ENCODE measurements at places on chromosomes 13 and 19. TPM values are rescaled to one million over a fixed set of nuclear protein-coding genes. Genes with fewer than 3 reads are reported as not detected.

Gene ACP7
- total RNA-seq = not detected

Gene VSTM2B
- not detected for total RNA-seq

Gene ZNF549
- total RNA-seq = 5.3 TPM

Gene PNMA8C
- not detected for total RNA-seq

- peak overlapping the region; percentile 100 for H3K27ac ChIP-seq
- peak overlapping the region; percentile 89 for H3K4me3 ChIP-seq
- DNase-seq = peak; percentile 22
- H3K27me3 ChIP-seq = no peaks in the 10 kb centered on the region
Observed at GRCh38 chr19:41265395-41266153, 1.4 kb downstream of the HNRNPUL1 start.

- H3K4me3 ChIP-seq = no peak overlapping the region
- H3K4me1 ChIP-seq = peaks cover 9% of the 10 kb centered on the region
- peaks cover 23% of the 10 kb centered on the region for H3K36me3 ChIP-seq
- no peaks in the 10 kb centered on the region for H3K27me3 ChIP-seq
- DNase-seq = no peak
- H3K27ac ChIP-seq = no peak overlapping the region
Observed at GRCh38 chr13:98838776-98839175, 86.3 kb upstream of the SLC15A1 start.

DNA sequence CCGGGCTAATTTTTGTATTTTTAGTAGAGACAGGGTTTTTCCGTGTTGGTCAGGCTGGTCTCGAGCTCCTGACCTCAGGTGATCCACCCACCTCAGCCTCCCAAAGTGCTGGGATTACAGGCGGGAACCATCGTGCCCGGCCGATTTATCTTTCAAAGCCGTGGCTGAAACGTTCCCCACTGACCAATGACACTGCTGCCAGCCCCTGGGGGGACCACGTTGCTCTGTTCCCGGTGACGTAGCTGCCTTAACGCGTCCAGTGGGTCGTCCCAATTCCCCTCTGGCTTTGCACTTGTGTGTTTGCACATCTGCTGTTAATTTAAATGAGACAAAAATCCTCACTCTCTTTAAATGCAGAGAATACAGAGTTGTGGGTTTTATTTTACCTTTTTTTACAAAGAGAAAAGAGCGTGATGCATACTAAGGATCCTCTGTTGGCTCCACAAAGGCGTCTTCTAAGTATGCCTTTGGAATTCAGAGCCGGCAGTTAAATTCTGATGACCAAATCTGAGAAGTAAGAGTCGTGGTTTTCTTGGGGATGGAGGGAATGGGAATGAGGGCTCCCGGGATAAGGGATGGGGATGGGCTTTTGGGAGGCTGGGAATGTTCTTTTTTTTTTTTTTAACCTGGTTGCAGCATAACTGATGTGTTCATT lies 18.6 kb upstream of the LMTK3 start:
- H3K4me1 ChIP-seq = no peaks in the 10 kb centered on the region
- no peak overlapping the region for H3K4me3 ChIP-seq
- H3K36me3 ChIP-seq = no peaks in the 10 kb centered on the region

DNA sequence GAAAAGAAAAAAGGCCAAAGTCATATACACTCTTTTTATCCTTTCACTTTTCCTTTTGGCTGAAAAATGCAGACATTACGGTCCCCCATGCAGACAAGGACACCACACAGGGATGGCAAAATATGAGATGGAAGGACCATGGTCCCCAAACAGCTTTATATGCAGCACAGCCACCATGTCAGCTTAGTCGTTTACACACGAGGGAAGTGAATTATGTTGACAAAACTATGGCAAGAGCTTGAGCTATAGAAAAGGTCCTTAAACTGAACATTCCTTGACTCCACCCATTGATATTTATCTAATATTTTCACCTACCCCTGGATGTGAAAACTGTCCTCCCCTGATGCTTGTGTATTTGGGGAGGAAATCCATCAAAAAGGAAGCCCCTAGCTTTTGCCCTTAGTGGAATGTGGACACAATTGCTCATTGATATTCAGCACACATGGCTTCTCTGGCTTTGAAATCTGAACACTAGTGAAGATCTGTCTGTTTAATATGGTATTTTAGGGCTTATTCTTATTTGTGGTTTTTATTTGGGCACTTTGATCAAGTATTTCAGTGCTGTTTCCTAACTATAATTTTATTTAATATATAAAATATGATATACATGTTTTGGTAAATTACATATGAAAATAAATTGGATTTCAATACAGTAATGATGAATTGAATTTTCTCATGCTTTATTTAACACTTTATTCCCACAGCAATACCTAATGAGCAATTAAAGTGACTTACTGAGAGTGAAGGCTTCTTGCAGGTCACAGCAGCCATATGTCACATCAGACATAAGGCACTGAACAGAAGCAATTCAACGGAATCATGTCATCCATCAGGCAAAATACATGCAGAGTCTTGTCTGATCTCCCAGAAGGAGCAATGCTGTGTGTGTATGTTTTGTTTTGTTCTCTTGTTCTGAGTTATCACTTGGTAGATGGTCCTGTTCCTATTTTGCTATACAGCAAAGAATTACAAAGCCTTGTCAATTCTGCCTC lies 6.8 kb upstream of the GTF2F2 start:
- no peaks in the 10 kb centered on the region for H3K27me3 ChIP-seq
- H3K4me1 ChIP-seq = peaks cover 8% of the 10 kb centered on the region
- DNase-seq = no peak
- no peak overlapping the region for H3K27ac ChIP-seq

DNA sequence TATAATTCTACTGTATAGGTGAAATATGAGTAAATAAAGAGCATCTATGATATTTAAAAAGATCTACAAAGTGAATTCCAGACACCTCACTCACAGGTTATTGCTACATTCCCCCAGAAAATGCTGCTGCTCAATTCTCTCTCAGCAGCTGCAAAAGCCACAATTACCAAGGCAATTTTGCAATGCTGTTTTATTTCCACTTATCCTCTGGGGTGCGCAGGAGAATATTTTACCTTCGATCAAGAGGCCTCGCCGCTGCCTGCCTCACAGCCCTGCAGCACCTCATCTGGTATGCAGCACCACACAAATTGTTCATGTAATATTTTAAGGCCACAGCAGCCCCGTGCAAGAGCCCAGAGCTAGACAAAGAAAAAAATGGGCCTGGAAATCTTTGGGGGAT lies 333.2 kb downstream of the DNAJC15 start:
- DNase-seq = peak; percentile 6
- no peaks in the 10 kb centered on the region for H3K36me3 ChIP-seq
- no peaks in the 10 kb centered on the region for H3K27me3 ChIP-seq
- H3K4me1 ChIP-seq = no peaks in the 10 kb centered on the region
- H3K4me3 ChIP-seq = no peak overlapping the region

- peak; percentile 27 for DNase-seq
- peaks cover 58% of the 10 kb centered on the region for H3K27me3 ChIP-seq
- no peak overlapping the region for H3K4me3 ChIP-seq
- no peaks in the 10 kb centered on the region for H3K4me1 ChIP-seq
Observed at GRCh38 chr19:41612483-41612882, 14.4 kb downstream of the CEACAM4 start.

DNA sequence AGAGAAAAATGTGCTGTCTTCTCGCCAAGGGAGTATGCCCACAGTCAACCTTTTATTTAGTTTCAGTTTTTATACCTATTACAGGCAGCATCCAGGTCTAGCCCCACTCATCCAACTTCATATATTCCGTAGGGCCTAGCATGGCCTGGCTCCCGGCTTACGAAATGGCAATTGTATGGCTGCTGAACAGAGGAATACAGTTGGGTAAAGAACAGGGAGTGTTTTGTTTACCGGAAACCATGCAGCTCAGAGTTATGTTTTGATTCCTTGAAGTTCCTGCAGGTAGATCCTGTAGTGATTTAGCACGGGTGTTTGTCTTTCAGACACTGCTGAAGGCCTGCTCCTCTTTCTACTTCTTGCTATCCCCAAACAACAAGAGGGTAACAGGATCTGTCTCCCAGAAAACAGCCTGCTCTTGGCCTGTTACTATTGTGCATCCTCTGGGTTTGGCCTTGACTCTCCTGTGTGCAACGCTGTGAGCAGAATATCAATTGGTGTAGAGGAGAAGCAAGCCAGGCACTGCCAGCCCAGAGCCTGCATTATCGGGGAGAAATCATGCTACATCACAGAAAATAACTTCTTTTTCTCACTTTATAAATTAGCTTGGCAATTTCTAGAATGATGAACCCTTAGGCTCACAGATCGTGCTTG lies 32.4 kb downstream of the OLFM4 start:
- no peak overlapping the region for H3K27ac ChIP-seq
- H3K36me3 ChIP-seq = no peaks in the 10 kb centered on the region
- no peaks in the 10 kb centered on the region for H3K4me1 ChIP-seq
- no peak overlapping the region for H3K4me3 ChIP-seq

- H3K4me3 ChIP-seq = no peak overlapping the region
- H3K27ac ChIP-seq = no peak overlapping the region
- peaks cover 19% of the 10 kb centered on the region for H3K36me3 ChIP-seq
- H3K27me3 ChIP-seq = no peaks in the 10 kb centered on the region
Observed at GRCh38 chr13:32659736-32660135, 73.5 kb downstream of the PDS5B start.

GRCh38 chr13:61086087-61086486 lies 329.6 kb downstream of the PCDH20 start:
- DNase-seq = no peak
- H3K4me1 ChIP-seq = no peaks in the 10 kb centered on the region
- H3K27ac ChIP-seq = no peak overlapping the region

DNA sequence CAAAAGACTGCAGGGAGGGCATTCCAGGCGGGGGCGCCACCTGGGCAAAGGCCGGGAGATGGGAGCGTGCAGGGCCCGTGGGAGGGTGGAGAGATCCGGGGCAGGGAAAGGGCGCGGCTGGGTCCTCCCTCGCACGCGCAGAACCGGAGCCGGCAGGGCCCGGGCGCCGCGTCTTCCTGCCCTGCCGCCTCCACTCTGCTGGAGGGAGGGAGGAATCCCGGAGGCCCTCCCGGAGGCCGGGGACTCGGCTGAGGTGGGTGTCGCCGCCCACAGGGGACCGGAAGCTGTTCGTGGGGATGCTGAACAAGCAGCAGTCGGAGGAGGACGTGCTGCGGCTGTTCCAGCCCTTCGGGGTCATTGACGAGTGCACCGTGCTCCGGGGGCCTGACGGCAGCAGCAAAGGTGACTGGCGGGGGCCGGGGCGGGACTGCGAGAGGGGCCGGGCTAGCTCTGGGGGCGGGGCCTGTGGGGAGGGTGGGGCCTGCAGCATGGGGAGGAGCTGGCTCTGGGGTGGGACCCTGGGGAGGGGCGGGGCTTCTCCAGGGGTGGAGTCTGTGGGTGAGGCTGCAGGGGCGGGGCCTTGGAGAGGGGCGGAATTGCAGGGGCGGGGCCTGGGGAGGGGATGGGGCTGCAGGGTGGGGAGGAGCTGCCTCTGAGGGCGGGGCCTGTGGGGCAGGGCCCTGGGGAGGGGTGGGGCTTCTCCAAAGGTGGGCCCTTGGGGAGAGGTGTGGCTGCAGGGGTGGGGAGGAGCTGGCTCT lies 51.3 kb downstream of the CELF5 start:
- peaks cover 40% of the 10 kb centered on the region for H3K27me3 ChIP-seq
- H3K27ac ChIP-seq = no peak overlapping the region
- no peaks in the 10 kb centered on the region for H3K36me3 ChIP-seq
- peak; percentile 91 for DNase-seq

DNA sequence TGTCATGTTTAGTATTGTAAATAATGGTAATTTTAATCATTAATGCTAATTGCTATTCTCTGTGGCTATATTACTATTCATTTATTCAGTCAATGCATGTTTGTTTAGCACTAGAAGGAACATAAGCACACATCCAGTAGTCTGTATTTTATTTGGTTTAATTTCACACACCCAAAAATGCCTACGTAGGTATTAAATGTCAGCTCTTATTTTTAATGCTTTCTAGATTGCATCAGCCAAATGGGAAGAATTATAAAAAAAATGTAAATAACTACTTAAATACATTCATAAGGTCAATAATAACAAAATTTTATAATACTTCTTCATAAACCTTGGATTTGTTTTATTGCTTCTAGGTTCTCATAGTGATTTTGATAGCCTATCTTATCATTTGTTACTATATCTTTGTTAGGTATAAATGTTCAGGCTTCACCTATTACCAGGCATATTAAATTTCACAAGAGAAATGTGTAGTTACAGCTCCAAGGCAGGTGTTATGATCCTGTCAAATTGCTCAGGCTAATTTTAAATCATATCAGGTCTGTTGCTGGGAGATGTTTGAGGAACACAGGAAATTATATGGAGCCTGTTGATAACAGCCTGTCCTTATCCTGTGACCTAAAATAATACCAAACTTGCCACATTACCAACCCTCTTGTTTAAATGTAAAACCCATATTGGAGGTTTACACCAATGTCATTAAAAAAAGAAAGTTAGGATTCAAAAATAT lies 34.4 kb downstream of the ITGBL1 start:
- H3K4me1 ChIP-seq = peaks cover 7% of the 10 kb centered on the region
- peak overlapping the region; percentile 70 for H3K27ac ChIP-seq
- H3K36me3 ChIP-seq = no peaks in the 10 kb centered on the region
- no peak overlapping the region for H3K4me3 ChIP-seq

DNA sequence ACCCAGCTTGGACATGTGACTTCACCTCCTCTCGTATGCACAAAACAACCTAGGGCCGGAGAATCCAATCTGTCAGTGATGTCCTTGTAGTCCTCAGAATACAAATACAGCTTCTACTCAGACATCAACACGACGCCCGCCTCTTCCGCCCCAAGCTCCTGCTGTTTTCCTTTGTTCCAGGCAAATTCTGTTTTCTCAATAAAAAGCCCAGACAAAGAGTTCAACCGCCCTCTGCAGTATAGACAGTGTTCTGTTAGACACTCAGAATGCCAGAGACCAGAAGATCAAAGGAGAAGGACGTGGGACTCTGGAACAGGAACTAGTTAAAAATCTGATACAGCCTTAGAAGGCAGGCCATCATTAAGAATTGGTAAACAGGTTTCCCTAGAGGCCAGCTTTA lies 42.0 kb upstream of the GGACT start:
- H3K27ac ChIP-seq = no peak overlapping the region
- peaks cover 61% of the 10 kb centered on the region for H3K36me3 ChIP-seq
- H3K27me3 ChIP-seq = no peaks in the 10 kb centered on the region

- no peaks in the 10 kb centered on the region for H3K36me3 ChIP-seq
- no peaks in the 10 kb centered on the region for H3K4me1 ChIP-seq
- H3K27ac ChIP-seq = no peak overlapping the region
- DNase-seq = no peak
- H3K4me3 ChIP-seq = no peak overlapping the region
- H3K27me3 ChIP-seq = peaks cover 11% of the 10 kb centered on the region
Observed at GRCh38 chr19:17530586-17530985, 19.1 kb downstream of the PGLS start.

DNA sequence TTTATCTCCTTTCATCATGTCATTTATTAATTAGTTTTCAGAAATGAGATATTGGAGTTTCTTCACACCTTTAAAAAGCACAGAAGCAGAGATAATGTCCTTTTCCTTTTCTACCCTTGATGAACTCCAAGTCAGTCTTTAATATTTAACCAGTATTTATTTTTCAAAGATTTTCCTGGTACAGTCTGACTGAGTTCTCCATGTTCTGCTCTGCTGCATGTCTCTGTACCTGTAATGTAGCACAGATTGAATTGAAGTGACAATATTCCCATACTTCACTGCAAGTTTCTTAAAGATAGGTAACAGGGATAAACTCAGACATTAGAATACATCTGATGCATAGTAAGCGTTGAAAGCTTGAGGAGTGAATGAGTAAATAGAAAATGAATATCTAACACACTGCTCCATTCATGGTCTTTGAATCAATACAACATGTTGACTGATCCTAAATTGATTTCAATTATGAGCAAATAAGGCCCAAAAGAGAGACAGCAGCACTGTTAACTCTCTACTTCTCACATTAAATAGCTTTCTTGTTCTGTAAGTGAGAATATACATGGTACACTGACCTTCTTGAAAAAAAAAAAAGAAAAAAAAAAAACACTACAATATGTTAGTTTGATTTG lies 1323.6 kb upstream of the PRR20A start:
- no peaks in the 10 kb centered on the region for H3K36me3 ChIP-seq
- no peaks in the 10 kb centered on the region for H3K27me3 ChIP-seq
- no peak overlapping the region for H3K4me3 ChIP-seq
- no peak overlapping the region for H3K27ac ChIP-seq

Measured in MCF 10A (cell line).